ENCODE measurements at places on chromosomes 11 and 22.

DNA sequence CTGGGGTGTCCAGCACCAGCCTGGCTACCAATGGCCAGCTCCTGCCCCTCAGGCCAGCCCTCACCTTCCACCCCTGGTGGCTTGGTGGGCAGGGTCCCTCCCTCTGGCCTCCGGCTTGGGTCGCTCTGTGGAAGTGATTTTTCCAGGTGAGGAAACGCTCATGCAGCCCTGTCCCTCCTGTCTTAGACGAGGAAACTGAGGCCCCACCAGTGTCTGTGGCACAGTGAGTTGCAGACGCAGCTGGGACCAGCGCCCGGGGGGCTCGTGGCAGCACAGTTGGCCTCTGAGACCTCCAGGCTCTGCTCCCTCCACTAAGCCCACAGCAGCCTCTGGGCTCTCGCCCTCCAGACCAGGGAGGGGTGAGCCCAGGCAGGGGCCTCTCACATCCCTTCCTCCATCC lies 6.2 kb downstream of the B3GAT1 start:
- no peak for DNase-seq

GRCh38 chr11:114145166-114145775 lies 85.8 kb downstream of the ZBTB16 start:
- DNase-seq = no peak

- no peak for DNase-seq
Measured at GRCh38 chr11:66851698-66852465, 5.0 kb upstream of the LRFN4 start.

- DNase-seq = no peak
Measured at GRCh38 chr11:57703341-57703740, 8.7 kb downstream of the MED19 start.

- DNase-seq = no peak
Measured at GRCh38 chr11:27573024-27573423, 66.5 kb upstream of the LIN7C start.

- DNase-seq = no peak
Measured at GRCh38 chr11:134558916-134559601, 147.0 kb upstream of the B3GAT1 start.

DNA sequence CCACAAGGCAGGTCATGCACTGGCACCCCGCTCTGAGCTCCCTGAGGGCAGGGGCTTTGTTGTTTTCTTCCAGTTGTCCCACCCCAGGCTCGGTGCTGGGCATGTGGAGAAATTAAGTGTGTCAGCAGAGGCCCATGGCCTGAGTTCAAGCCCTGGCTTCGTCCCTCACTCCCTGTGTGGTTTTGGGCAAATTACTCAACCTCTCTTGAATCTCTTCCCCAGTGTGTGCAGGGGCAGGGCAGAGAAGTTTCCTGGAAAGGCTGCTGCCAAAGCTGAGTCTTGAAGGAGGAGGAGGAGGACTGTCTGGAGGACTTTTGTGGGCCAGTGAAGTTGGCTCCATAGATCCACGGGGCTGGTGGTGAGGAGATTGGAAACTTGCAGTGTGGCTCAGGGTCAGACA lies 138.1 kb upstream of the E2F8 start:
- DNase-seq = no peak

- no peak for DNase-seq
Measured at GRCh38 chr11:17477361-17477760, 716 bp upstream of the ABCC8 start.

DNA sequence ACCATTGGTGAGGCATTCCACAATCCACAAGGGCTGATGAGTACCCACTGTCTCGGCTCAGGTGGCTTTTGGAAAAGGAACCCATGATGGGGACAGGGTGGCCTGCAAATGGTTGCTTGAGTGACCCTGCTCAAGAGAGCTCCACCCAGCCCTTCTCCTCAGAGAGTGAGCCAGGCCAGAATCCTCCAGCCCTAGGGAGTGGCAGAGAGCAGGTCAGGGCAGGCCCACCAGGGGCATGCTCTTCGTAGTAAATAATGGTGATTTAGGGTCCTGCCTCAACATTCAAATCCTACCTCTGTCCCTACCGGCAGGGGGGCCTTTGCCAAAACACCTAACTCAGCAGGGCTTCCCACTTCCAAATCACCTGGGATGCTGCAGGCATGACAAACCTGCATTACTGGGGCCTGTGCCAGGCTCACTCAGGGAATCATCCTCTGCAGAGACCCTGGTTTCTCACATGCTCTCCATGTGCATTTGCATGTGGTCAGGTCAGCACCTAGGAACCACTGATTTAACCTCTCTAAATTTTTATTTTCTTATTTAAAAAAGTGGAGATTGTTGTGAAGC lies 17.3 kb upstream of the TP53I11 start:
- no peak for DNase-seq
